Spinal cord (tissue), 10 donors: ENCODE measurements at places on chromosomes 5 and 9. TPM values are rescaled to one million over a fixed set of nuclear protein-coding genes. Genes with fewer than 3 reads are reported as not detected.

Gene SLC6A19
- total RNA-seq: 0.06 TPM

Gene CD180
- total RNA-seq: 1.7 TPM

Gene CER1
- 0.79 TPM for total RNA-seq

Gene ABLIM3
- total RNA-seq: 32.6 TPM

Gene SLC6A3
- 12.0 TPM for total RNA-seq

Gene LRRC26
- total RNA-seq: 0.50 TPM

Gene BTNL8
- 0.11 TPM for total RNA-seq

Gene UNC13B
- 37.9 TPM for total RNA-seq

Gene LCN1
- total RNA-seq: not detected

Gene PGM5
- total RNA-seq: 16.8 TPM

Gene IFNA21
- total RNA-seq: not detected

Gene PDE6A
- 0.44 TPM for total RNA-seq

Gene SPATA31C1
- 0.17 TPM for total RNA-seq

Gene PRDM12
- total RNA-seq: 0.11 TPM

Gene COL23A1
- total RNA-seq: 8.7 TPM

Gene TMEM252
- total RNA-seq: not detected

Gene FCN2
- total RNA-seq: not detected

Gene PRRX2
- total RNA-seq: 14.8 TPM

Gene PCDHGA11
- 15.0 TPM for total RNA-seq

Gene TPPP
- total RNA-seq: 27.9 TPM

Gene C6
- 1.2 TPM for total RNA-seq

Gene PCDHA7
- total RNA-seq: 4.8 TPM

Gene TXNDC8
- not detected for total RNA-seq
